ENCODE measurements at places on chromosomes 7 and 10.

DNA sequence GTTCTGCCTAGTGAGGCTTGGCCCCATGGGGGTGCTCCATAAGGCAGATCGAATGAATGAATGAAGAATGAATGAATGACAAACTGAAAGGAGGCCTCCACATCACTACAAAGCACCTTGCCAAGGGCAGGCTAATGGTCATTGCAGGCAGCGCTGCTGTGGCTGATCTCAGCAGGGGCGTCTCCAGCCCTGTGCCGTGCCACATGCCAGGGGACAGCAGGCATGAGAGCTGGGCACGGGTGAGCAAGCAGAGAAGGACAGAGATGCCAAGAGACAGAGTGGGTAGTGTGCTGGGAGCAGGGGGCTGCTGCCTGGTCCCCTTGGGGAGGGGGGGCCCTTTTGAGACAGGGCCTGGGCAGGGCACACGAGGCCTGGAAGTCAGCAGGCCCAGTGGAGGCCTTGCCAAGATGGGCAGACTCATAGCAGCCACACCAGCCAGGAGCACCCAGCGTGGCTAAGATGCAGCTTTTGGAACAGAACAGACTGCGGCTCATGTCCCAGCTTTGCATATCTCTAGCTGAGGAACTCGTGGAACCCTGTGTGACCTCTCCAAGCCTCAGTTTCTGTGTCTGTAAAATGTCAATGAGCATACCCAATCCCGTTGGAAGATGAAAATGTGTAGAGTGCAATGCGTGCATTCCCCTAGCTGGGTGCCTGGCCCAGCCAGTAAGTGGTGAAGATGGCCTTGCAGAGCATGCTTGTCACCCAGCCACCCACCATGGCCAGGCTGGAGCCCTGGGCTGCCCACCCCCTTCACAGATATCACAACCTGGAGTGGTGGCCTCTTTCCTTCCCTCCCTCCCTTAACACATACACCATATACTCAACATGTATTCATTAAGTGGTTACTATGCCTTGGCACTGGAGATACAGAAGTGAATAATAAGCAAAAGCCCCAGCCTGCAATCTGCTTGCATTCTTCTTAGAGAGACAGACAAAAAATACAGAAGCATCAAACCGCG, 61.1 kb upstream of the LRRC18 start:
- DNase-seq = no peak

DNA sequence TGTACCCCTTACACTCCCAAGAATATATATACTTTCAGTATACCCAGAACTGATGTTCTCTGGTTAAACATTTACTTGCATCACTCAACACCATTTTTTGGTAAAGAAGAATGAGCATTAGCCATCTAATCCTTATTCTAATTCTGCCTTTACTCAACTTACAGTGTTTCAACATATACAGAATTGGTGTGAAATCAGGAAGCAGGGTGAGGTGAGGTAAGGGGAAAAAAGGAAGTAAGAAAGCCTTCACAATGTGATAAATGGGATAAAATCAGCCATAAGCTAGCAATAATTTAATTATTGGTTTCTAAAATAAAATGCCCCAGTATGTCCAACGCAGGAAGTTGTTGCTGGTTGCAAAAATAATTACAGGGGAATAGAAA, 605.4 kb downstream of the KCNMA1 start:
- DNase-seq = no peak

DNA sequence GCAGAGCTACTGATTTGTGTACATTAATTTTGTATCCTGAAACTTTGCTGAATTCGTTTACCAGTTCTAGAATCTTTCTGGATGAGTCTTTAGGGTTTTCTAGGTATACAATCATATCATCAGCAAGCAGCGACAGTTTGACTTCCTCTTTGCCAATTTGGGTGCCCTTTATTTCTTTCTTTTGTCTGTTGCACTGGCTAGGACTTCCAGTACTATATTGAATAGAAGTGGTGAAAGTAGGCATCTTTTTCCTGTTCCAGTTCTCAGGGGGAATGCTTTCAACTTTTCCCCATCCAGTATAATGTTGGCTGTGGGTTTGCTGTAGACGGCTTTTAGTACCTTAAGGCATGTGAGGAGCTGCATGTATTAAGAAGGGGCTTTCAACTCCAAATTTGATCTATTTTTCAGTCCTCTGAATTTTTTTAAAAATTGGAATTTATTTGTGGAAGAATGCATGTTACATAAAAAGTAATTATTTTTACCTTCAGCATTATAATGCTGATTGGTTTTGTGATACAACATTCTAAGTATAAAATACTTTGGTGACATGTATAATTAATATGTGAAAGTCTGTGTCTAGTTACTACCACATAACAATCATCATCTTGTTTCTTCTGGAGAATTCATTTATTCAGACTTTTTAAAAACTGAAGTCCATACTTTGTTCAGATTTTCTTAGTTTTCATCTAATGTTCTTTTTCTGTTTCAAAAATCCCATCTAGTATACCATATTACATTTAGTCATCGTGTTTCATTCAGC, 49.6 kb downstream of the CPED1 start:
- DNase-seq = no peak

DNA sequence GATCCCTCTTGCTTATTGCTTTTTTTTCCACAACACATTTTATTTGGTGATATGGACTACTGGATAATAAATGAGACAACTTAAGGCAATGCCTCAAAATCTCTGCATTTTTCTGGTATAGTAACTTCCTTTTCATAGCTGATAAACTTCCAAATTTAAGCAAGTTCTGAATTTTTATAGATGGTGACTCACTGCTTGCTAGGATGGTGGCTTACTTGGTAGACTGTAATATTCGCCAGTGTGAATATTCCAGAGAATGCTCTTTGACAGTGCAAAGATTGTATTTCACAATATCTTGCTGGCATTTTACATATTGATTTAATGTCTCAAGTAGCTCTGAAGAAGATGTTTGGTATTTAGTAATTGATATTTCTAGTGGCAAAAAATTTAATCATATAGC, 472.4 kb downstream of the TFEC start:
- no peak for DNase-seq

- DNase-seq = no peak
Observed at GRCh38 chr7:52897713-52898112, 137.7 kb upstream of the POM121L12 start.

DNA sequence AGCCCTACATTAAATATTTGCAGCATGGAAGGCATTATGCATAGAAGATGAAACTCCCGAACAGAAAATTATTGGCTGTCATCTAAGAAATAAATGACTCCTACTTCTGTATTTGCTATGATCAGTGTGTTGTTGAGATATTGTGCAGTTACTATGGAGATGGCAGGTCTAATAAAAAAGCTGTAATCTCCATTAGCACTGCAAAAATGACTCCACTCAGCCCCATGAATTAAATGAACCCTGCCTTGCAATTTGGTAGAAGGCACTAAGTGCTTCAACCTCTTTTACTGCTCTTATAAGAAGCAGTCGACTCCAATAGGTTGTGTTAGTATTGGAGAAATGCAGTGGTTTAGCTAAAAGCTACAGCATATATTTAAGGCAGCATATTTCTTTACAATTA, 290.0 kb upstream of the PHYHIPL start:
- DNase-seq = no peak
